ENCODE measurements at places on chromosomes 12 and 14.
A peak's percentile ranks its signal among the peaks of the same experiment; 100 is the strongest.

DNA sequence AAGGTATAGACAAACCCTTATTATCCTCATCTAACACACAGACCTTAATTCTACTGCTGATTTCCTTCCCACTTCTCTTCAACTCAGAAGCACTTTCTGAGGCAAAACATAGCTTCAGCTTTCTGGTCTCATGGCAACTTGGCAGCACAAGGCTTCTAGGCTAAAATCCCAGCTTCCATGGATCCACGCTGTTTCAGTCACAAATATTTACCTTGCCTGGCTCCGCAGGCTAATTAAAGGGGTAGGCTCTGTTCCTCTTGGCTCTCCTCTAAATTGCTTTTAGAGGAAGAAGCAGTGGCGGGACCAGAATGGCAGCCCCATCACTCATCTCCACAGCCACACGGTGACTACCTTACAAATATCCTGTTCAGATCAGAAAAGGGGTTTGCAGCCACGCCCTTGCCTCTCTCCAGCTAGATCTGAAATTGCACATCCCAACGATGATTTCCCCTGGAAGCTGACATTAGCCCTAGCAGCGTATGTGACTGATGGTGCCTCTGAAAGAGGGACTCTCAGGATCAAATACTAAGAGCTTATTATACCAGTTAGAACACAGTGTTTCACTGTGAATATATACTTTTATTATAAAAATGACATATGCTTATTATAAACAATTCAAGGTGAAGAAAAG is 221.5 kb upstream of the NUDT4 start:
- DNase-seq: no peak

GRCh38 chr12:92952394-92952793 is 23.3 kb upstream of the EEA1 start:
- no peak for DNase-seq

DNA sequence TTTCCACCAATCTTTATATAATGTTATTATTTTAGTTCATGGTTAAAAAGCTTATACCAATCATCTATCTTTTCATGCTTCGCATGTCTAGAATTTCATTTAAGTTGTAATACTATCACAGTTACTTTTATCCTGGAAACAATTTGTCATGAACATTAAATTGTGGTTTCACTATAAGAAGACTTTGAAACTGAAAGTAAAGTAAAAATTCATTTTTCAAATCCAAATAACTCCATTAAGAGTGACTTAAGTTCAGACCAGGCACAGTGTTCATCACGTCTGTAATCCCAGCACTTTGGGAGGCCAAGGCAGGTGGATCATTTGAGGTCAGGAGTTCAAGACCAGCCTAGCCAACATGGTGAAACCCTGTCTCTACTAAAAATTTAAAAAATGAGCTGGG is 12.4 kb downstream of the ESR2 start:
- no peak for DNase-seq

GRCh38 chr12:90280033-90280432 is 571.4 kb upstream of the ATP2B1 start:
- DNase-seq: no peak

- no peak for DNase-seq
Observed at GRCh38 chr12:19014240-19014639, 115.3 kb upstream of the PLEKHA5 start.

DNA sequence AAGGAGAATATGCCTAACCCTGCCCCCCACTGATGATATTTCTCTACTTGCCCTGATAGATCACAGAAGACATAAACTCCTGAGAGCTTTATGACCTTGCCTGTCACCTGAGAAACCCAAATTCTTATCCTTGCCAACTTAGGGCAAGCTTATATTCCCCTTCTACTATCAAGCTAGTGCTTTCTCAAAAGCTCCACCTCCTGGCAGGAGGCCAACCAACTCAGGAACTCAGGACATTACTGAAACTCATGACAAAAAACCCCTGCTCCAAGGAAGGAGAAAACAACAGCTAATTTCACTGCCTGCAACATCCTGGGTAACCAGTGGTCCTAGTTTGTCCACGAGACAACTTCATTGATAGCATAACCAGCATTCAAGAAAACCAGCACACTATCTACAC is 60.9 kb upstream of the FSCB start:
- DNase-seq: no peak

GRCh38 chr12:11755302-11755930 is 105.9 kb downstream of the ETV6 start:
- DNase-seq: no peak

- DNase-seq: peak; percentile 35
Observed at GRCh38 chr12:124423761-124424515, 129.0 kb downstream of the RFLNA start.

DNA sequence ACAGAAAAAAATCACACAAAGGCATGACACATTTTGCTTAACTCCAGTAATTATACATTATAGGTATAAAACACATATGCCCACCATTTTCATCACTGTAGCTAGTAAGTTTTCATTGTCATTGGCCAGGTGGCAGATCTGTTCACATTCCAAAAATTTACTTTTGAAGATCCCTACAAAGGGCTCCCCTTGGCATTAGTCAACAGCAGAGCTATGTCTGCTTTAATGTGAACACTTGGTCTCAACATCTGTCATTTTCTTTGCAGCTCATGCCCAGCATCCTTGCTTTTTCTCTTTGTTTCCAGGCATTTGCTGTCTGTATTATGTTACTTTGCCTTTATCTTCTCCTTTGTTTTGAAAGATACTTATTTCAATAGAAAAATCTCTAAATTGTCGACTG is 519.1 kb upstream of the FOXG1 start:
- DNase-seq: no peak

- no peak for DNase-seq
Observed at GRCh38 chr12:132813443-132813842, 15.2 kb downstream of the GOLGA3 start.

DNA sequence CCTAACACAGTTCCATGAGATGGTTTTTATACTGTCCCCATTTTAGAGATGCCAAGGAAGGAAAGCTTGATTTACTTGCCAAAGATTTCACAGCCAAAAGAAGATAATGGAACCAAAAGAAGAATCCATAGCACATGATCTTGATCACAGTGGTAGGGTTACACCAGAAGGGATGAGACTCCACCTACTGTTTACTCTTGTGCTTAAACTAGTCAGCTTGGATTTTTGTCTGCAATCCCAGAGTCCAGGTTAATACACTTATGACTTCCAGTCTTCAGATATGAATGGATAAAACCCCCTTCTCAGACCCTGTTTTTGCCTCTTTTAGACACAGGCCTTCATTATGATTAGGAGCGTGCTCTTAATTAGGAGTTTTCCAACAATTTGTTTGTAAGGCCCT is 454.2 kb downstream of the AEBP2 start:
- DNase-seq: no peak

DNA sequence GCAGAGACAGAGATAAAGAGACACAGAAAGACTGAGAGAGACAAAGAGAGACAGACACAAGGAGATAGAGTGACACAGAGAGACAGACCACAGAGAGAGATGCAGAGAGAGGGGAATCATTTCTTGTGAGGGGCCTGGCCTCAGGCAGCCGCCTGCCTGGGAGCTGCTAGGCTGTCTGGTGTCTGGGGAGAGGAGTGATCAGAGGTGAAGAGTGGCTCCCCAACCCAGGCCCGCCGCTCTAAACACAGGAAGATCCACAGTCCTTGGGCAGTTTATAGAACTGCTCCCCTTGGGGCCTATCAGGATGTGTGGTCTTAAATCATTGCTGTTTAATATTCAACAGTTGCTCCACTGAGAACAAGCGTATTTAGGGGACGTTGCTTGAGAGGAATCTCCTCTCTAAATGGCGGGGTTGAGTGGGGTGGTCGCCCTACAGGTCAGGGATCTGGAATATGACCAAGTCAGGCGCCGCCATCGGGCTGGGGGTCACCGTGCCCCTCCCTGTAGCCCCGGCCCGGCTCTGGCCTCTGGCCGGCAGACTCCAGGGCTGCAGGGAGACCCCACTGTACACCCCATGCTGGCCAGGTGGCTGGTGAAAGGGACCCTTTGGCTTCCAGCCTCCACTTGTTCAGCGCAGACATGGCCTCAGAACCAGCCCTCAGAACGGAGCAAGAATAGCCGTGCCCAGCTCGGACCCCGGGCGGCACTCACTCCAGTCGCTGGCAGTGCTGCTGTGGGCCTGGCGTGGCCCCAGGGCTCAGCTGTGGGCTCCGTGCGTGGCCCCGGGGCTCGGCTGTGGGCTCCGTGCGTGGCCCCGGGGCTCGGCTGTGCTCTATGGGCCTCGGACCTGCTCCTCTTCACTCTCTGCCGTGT is 89.4 kb downstream of the GALNT9 start:
- no peak for DNase-seq

GRCh38 chr14:74763803-74764531 is 851 bp downstream of the YLPM1 start:
- no peak for DNase-seq

DNA sequence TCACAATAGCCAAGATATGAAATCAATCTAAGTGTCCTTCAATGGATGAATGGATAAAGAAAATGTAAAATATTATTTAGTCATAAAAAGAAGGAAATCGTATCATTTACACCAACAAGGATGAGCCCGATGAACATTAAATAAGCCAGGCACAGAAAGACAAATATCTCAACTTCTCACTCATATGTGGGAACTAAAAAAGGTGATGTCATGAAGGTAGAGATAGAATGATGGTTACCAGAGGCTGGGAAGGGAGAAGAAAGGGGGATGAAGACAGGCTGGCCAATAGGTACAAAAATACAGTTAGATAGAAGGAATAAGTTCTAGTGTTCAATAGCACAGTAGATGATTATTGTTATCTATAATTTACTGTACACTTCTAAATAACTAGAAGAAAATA is 94.9 kb upstream of the RAP1B start:
- DNase-seq: no peak

- DNase-seq: no peak
Observed at GRCh38 chr12:38744041-38744440, 161.3 kb downstream of the CPNE8 start.

- peak; percentile 42 for DNase-seq
Observed at GRCh38 chr14:93115821-93116675, at the start of gene ITPK1. TSS of gene ITPK1 (minus strand) at chr14:93115925. CDS start at chr14:93115163, 762 bp downstream.

DNA sequence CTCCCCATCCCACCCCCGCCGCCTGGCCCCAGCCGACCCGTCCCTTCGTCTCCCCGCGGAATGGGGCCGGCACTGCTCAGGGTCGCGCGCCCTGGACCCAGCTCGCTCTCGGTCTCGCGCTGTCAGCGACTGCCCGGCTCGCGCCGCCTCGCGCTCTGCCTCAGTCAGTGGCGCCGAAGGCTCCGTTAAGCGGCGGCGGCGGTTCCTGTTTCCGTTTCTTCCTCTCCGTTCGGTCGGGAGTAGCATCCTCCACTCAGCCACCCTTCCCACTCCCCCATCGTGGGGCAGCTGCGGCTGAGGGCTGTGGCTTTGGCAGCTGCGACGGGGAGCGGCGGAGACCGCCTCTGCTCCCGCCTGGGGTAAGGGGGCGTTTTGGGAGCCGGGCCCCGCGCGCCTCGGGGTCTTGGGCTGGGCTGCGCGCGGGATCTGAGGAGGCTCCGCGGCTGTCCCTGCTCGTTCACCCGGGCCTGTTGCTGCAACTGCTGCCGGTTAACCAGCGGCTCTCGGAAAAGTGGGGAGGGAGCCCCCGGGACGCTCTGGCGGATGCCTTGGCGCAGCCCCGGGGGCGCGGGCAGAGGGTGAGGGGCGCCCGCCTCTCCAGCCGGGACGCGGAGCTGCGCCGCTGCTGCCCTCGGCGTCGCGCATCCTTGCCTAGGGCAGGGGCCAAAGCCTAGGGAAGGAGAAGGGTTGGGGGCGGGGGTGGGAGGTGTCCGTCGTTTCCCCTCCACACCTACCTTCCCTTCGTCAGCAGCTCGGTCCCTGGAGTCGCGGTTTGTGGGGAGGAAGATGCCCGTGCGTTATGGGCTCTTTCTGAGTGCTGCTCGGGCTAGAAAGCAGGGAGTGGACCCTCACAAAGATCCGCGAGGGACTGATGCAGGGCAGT is 567 bp downstream of the FUT8 start:
- DNase-seq: peak; percentile 3

- no peak for DNase-seq
Observed at GRCh38 chr14:51626788-51627187, 24.9 kb upstream of the FRMD6 start.

GRCh38 chr14:94649543-94650443 is 37.6 kb downstream of the SERPINA3 start:
- DNase-seq: no peak

- no peak for DNase-seq
Observed at GRCh38 chr14:104171895-104172294, 33.5 kb downstream of the KIF26A start.

DNA sequence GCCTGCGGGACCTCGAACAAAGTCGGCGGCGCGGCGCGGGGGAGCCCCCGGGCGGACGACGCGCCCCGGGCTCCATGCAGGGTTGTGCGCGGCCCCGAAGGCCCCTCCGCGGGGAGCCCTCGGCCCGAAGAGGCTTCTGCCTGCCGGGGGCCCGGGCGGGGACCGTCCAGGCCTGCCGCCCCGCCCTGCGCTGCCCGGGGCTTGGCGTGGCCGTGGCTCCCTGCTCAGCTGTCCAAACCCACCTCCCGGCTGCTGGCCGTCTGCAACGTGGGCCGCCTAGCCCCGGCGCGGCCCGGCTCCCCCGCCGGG is 670 bp downstream of the DYRK2 start:
- no peak for DNase-seq

DNA sequence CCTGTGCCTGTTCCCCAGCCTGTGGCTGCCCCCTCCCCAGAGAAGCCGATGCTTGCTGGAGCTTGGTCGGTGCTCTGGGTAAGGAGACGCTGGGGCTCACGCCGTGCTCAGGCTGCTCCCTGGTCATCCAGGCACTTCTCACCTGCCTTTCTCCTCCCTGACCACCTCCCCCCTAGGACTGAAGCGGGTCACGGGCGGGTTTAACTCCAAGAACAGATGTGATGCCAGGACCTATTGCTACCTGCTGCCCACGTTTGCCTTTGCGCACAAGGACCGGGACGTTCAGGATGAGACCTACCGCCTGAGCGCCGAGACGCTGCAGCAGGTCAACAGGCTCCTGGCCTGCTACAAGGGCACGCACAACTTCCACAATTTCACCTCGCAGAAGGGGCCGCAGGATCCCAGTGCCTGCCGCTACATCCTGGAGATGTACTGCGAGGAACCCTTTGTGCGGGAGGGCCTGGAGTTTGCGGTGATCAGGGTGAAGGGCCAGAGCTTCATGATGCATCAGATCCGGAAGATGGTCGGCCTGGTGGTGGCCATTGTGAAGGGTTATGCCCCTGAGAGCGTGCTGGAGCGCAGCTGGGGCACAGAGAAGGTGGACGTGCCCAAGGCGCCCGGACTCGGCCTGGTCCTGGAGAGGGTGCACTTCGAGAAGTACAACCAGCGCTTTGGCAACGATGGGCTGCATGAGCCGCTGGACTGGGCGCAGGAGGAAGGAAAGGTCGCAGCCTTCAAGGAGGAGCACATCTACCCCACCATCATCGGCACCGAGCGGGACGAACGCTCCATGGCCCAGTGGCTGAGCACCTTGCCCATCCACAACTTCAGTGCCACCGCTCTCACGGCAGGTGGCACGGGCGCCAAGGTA is 8.4 kb upstream of the EP400 start:
- DNase-seq: no peak
